ENCODE measurements at places on chromosomes 1 and 21.

GRCh38 chr1:85146972-85147359 is 53.9 kb downstream of the SYDE2 start:
- no peak for DNase-seq

DNA sequence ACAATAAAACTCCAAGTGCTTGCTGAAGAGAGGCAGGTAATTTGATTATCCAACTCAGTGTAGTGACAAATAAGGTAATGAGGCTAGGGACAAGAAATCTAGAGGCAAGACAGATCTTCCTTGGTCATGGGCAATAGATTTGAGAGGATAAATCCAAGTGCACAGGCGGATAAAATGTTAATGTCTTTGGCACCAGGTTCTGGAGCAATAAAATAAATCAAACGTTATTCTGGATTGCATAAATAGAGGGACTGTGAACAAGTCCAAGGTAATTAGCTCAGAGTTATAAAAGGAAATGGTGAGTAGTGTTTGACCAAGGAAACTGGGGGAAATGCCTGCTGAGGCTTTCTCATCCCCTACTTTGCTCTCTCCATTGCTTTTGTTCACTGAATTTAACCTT is 329.3 kb upstream of the PROX1 start:
- no peak for DNase-seq

DNA sequence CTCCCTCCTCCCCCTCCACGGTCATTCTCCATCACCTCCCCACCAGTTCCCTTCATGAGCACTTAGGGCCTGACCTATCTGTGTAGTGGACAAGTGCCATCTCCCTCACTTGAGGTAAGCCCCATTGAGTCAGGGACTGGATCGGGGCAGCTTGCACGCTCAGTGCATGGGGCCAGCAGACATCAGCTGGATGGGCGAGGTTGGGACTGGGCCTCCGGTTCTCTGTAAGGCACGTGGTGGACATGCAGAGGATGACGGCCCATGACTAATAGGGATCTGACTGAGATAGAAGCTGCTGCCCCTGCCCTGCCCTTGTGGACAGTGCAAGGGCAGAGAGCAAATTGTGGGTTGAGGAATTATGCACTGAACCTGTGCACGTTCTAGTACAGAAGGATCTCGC is 120.4 kb upstream of the C1orf174 start:
- no peak for DNase-seq

DNA sequence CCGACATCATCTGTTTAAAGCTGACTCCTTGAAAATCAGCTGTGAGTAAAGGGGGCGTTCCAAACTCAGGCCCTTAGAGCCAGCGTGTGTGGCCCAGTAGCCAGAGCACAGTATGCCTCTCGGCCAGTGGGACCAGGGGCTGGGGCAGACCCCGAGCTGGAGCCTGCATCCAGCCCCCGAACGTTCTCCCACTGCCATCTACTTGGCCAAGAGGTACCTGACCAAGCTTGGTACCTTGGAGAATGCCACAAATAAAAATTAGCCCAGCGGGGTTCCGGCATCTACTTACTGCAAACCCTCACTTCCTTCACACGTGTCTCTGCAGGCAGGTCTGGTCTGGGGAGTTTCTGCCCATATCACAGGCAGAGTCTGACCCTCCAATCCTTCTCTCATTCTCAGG is 56.7 kb upstream of the COL6A2 start:
- DNase-seq: no peak

GRCh38 chr1:20848162-20848561 is 61.1 kb upstream of the HP1BP3 start:
- DNase-seq: no peak

- no peak for DNase-seq
Measured at GRCh38 chr1:231750818-231751362, 124.3 kb downstream of the DISC1 start.

DNA sequence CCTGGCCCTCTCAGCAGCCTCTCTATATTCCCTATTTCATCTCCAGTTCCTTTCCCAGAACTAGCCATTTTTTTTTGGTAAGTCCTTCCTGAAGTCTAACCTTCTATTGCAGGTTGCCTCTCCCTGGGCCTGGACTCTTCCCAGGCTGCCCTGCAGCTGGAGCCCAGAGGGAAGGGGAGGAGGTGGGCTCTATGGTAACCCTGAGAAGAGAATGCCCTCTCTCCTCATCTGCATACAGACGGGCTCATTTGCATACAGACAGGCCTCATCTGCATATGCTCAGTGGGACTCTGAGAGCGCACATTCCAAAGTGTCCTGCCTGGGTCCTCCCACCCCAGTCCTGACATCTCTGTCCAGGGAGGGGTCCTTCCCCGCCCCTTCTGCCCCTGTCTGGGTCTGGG is 32.7 kb downstream of the RHBG start:
- no peak for DNase-seq

DNA sequence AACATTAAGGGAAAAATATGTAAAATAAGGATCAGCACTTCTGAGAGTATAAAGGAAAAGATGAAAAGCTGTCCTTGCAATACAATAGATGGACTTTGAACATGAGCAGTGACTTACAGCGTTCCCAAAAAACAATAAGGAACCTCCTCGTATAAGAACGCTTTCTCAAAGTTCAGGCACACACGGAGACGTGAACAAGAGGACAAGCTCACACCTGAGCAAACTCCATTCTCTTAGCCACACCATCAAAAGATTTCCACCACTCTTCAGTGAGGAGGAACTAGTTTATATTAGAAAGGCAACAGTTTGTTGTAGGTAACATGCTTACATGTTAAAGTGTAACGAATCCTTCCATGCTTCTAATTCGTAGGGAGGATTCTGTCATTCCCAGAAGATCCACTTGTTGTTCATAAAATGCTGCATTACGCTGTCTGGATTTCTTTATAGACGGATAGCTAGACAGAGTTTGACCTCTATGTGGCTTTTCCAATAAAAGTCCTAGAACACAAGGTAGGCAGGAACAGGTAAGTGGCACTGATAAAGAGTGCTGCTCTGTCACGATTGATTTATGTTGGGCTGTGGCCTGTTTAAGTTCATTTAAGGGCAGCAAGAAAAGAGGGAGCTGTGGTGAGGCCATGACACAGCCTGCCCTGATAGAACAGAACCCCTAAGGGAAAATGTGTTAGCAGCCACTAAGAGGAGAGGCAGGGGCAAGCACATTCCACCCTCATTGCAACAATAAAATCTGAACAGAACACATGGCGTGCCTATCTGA is 37.0 kb upstream of the ATP1A1 start:
- DNase-seq: no peak

GRCh38 chr1:235725434-235725833 is 75.8 kb upstream of the GNG4 start:
- DNase-seq: no peak

GRCh38 chr21:42616446-42616845 is 37.0 kb upstream of the PDE9A start:
- DNase-seq: no peak

- DNase-seq: no peak
Measured at GRCh38 chr1:218948446-218948845, 225.2 kb upstream of the LYPLAL1 start.

DNA sequence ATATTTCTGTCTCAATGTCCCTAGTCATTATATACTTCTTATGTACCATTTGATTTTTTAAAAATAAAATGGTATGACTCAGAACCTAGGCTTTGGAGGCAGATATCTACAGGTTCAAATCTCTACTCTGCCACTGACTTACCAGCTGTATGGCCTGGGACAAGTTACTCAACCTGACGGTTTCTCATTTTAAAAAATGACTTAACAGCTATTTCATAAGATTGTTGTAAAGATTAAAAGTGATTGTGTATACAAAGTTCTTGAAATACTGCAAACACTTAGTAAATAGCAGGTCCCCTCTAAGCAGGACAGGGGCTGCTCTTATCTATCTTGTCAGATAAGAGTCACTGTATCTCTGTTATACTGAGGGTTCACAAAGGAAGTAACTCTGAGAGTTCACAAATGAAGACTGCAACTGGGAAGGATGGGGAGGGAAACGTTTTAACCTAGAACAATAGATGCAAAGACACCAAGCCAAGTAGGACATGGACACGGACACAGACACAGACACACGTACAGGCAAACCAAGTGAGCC is 2.6 kb downstream of the BCAR3 start:
- no peak for DNase-seq

DNA sequence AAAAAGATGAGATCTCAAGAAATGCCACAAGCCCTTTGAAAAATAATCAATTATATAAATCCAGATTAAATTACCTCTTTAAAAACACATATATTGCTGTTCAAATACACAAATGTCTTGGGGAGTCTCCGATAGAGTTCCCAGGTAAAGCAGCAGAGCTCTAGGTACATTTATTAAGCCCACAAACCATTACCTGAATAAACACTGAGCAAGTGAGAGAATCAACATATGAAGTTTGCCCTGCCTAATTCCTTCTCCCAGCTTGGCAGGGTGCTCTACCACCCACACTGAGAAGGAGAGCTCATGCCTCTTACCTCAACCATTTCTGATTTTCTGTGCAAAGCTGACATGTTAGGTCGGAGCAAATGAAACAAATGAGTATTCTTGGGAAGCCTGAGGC is 402.4 kb downstream of the KCNH1 start:
- no peak for DNase-seq

DNA sequence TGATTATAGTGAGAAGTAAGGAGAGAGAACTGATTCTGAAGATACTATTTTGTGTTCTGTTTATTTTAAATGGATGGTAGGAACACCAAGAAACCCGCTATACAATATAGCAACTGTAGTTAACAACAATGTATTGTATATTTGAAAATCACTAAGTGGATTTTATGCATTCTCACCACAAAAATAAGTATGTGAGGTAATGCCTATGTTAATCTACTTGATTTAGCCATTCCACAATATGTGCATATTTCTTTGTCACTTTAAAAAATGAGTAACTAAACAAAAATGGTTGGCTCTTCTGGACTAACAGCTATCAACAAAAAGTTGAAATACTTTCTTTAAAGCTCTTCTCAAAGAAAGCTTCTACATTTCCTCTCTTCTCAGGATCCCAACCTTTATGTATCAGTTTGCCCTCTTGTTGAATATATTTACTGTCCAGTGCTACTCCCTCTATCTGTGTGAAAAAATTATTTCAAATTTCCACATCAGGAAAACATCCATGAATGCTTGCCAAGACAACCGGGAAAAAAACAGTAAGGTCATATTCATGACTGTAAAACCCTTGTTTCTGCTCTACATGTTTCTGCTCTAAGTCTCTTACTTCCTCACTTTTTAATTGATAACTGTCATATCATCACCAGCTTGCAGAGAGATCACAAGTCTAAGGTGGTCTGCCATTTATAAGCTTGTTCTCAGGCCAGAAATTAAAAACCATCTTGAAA is 27.0 kb downstream of the CLCA4 start:
- no peak for DNase-seq

- DNase-seq: no peak
Measured at GRCh38 chr1:39080269-39080826, 54.2 kb downstream of the NDUFS5 start.

DNA sequence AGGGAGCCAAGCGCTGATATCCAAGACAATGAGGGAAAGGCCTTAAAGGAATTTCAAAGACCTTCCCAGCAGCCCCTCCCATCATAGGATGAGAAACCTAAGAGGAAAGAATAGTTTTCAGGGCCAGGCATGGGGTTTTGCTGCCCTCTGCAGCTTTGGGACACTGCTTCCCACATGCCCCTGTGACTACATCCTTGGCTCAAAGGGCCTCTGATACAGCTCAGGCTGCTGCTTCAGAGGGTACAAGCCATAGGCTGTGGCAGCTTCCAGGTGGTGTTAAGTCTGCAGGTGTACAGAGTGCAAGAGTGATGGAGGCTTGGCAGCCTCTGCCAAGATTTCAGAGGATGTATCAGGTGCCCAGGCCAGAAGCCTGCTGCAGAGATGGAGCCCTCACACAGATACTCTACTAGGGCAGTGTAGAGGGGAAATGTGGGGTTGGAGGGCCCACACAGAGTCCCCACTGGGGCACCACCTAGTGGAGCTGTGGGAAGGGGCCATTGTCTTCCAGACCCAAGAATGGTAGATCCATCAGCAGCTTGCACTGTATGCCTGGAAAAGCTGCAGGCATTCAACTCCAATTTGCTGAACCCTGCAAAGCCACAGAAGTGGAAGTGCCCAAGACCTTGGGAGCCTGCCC is 125.8 kb downstream of the SLC45A1 start:
- no peak for DNase-seq

DNA sequence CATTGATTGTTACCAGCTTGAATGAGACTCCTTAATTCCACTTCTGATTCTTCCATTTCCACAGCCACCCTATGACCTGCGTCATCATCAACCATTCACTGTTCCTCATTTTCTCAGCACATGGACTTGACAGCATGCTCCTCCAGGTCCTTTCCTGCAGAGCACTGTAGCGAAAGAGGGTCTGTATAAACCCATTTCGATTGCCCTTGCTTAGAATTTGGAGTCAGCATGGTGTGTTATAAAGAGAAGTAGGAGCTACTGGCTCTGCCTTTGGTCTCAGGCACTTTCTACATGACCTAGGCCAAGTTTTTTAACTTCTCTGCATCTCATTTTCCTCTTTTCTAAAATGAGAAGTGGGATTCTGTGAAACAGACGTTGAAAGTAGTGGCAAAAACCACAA is 133.8 kb downstream of the AK5 start:
- no peak for DNase-seq

DNA sequence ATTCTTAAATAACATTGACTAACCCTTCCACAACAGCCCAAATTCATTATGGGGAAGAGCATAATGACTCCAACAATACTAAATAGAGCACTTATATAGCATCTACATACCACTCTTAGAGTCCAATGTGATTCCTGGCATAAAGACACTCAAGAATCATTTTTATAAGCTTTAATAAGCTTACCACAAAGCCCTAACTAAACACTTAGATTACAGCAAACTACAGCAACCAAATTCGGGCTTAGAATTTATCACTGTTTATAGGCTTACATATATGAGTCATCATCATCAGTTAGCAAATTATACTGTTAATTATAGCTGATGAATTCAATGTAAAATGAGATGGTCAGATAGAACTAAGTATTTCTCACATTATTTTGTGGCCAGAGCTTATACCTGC is 7.3 kb downstream of the SCYL3 start:
- DNase-seq: no peak

GRCh38 chr1:29884740-29885139 is 648.4 kb downstream of the PTPRU start:
- no peak for DNase-seq

DNA sequence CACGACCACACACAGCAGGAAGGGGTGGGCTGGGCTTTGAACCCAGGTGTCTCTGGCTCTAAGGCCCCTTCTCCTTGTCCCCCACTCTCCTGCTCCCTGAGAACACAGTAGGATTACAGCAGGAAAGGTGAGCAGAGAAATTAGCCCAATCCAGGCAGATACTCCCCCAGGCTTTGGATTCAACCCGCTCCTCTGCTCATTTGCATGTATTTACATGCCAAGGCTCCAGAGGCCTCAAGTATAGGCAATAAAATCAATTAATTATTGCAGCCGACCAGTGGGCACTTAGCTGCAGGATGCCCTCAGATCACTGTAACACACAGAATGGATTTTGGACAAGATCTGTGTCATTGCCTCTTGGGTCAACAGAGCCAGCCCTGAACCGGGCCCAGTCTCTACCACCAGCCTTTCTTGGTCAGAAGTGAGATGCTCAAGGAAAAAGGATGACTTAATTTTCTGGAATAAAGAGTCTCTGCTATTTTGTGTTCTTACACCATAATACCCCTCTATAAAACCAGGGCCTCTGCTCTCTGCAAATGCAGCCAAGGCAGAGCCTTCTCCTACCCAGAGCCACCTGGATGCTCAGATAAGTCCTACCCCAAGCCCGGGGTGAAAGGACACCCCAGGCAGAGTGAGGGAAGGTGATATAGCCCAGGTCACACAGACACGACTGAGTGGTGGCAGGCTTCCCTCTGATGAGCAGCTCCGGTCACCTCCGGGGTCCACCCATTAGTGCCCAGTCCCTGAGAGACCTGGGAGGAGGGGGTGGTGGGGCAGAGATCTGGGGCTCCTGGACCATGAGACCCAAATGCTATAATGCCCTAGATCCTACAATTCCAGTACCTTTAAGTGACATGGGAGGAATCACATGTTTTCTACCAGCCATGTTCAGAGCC is 28.9 kb downstream of the MATN1 start:
- no peak for DNase-seq

All from H54 (cell line).